Activated naive CD4-positive, alpha-beta T cell (primary cell): ENCODE measurements at places on chromosomes 5 and 9.

DNA sequence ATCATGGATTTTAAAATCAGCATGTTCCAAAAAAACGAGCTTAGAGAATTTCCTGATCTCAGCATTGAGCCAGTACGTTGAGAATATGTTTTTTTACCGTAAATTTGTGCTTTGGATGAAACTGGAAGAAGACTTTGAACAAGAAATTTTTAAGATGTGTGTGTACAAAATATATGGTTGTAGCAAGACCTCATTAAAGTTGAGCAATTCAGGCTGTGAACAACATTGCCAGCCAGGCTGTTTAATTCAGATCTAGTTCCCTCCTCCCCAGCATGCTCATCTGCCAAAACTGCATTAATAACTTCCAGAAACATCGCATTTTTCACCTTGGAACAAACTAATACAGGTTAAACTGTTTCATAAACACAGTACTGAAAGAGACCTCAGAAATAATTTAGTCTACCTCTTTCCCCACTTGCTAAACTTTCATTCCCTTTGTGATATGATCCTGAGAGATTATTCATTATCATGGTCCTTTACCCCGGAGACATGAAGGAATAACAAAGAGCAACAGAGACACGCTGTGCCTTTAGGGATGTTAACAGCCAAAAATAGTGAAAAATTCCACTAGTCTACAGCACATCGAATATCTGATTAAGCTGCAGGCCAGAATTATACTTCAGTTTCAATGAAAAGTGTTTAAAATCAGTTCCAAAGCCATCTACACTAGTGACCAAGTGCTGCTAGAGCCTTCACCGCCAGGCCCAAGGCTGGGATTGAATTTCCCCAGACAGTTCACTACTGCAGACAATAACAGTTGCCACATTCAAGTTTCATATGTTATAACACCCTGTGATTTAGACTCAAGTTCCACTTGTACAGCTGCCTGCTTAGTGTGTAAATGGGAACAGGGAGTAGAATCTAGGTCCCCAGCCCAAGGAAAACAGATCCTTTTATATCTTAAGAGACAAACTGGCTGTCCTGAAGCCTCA is 89.6 kb downstream of the EFNA5 start:
- no peak for DNase-seq

GRCh38 chr5:174654442-174654841 is 69.9 kb upstream of the MSX2 start:
- DNase-seq, result no peak

DNA sequence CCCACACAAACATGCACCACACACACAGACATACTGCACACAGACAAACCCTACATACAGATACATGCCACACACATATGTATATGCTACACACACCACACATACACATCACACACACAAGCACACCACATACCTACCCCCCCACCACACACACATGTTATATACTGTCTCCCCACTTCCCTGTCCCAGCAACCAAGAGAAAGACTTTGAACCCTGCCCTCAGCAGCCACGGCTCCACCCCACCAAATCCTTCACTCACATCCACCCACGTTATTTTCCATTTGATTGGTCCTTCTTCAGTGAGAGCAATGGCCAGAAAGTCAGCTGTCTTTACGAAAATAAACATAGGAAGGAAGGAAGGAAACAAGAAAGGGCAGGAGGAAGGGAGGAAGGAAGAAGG is 479.8 kb downstream of the DIRAS2 start:
- DNase-seq, result no peak

GRCh38 chr5:67543720-67544270 is 347.2 kb upstream of the CD180 start:
- DNase-seq, result no peak

DNA sequence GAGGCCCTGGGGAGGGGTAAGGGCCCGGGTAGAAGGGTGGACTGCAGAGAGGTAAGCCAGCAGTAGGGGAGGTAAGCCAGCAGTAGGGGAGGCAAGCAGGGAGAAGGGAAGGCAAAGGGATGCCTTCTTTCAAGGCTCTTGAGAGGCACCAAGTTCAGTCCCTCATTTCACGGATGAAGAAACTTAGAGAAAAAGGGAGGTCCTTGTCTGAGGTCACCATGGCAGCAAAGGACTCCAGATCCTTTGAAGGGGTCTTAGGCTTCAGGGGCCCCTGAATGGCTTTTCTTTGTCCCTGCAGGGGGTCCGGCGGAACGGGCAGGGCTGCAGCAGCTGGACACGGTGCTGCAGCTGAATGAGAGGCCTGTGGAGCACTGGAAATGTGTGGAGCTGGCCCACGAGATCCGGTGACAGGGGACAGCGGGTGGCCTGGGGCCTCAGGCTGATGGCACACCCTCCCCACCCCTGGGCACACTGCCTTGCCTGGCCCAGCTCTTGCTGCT is 42.6 kb downstream of the RGS3 start:
- DNase-seq, result no peak

GRCh38 chr5:6202149-6202967 is 176.0 kb downstream of the MED10 start:
- no peak for DNase-seq
